LHCN-M2 (cell line): ENCODE measurements at places on chromosomes 2 and 18. TPM values are rescaled to one million over a fixed set of nuclear protein-coding genes. Genes with fewer than 3 reads are reported as not detected.
A peak's percentile ranks its signal among the peaks of the same experiment; 100 is the strongest.

SEPTIN10 gene
- 75.1 and 77.4 TPM in 2 replicates for total RNA-seq

DNA sequence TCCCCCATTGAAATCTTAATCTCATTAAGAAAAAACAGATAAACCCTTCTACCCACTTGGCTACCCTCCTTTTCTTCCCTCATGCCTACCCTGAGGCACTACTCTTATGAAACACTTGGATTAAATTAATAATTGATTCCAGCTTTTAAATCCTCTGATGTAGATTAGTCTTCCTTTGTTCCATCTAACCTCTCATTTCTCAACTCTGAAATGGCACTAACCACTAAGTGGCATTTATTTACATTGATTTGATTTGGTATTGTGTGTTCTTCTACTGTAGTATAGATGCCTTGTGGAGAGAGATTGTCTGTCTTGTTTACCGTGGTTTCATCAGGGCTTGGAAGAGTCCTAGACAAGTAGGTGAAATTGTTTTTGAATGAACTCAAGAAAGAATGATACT is 26.7 kb downstream of the ITGA4 start:
- no peak for DNase-seq

DNA sequence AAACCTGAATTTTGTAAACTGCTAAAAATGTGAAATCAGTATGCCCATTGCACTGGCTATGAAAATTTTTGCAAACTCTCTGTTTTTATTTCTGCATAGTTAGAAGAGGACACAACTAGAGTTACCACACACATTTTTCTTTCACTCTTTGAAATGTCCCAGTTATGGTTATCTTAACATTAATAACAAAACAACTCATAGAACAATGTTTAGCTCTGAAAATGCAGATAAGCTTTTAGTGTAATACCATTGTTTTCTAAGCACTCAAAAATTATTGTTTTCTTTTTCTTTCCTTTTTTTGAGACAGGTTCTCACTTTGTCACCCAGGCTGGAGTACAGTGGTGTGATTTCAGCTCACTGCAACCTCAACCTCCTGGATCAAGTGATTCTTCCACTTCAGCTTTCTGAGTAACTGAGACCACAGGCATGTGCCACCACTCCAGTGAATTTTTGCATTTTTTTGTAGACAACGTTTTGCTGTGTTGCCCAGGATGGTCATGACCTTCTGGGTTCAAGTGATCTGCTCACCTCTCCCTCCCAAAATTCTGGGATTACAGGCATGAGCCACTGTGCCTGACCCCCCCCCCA is 1204.5 kb upstream of the ZEB2 start:
- DNase-seq = peak; percentile 49

WNT10A gene
- total RNA-seq = 0.06 TPM in 1 of 2 replicates, not detected in the other

FOXD4L1 gene
- 0.06 TPM in 1 of 2 replicates, not detected in the other for total RNA-seq
